NCI-H187 (cell line): ENCODE measurements at places on chromosomes 5 and 9.

GRCh38 chr5:170360709-170361108 is 28.5 kb downstream of the KCNMB1 start:
- no peak for DNase-seq

- no peak for DNase-seq
Observed at GRCh38 chr5:154395407-154396106, 50.2 kb upstream of the SAP30L start.

GRCh38 chr5:127919006-127919796 is 164.4 kb upstream of the SLC12A2 start:
- no peak for DNase-seq

GRCh38 chr5:136808756-136809155 is 443.4 kb upstream of the TRPC7 start:
- no peak for DNase-seq

DNA sequence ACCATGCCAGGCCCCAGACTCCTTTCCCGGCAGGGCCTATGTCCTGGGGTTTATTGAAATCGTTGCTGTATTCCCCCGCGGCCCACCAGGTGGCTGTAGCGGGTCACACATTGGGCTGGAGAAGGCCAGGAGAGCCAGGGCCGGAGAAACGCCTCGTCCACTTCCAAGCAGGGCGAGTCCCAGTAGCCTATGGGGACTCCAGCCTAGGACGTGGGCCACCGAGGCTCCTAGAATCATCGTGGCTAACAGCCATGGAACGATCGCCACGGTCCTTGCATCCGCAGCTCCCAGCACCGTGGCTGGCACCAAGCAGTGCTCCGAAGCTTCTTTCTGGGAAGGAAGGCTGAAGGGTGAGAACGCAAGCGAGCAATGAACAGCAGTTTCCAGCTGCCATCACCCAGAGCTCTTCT is 87.7 kb downstream of the ENTREP1 start:
- no peak for DNase-seq

DNA sequence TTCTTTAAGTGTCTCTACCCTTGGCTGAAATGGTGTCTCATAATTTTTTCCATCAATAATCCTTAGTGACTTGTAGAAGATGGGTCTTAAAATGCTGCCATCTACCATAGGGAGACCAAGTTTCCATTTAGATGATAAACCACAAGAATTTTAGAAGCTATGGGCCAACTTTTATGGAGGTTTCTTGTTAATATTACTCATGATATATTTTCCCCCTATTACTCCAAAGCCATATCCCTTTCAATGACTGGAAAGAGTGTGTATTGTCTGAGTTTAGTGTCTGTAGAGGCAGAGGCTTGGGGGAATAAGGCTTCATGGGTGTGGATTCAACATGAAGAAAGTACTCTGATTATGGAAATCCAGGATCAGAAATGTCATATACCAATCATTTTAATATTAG is 507.3 kb upstream of the TNC start:
- DNase-seq: no peak

DNA sequence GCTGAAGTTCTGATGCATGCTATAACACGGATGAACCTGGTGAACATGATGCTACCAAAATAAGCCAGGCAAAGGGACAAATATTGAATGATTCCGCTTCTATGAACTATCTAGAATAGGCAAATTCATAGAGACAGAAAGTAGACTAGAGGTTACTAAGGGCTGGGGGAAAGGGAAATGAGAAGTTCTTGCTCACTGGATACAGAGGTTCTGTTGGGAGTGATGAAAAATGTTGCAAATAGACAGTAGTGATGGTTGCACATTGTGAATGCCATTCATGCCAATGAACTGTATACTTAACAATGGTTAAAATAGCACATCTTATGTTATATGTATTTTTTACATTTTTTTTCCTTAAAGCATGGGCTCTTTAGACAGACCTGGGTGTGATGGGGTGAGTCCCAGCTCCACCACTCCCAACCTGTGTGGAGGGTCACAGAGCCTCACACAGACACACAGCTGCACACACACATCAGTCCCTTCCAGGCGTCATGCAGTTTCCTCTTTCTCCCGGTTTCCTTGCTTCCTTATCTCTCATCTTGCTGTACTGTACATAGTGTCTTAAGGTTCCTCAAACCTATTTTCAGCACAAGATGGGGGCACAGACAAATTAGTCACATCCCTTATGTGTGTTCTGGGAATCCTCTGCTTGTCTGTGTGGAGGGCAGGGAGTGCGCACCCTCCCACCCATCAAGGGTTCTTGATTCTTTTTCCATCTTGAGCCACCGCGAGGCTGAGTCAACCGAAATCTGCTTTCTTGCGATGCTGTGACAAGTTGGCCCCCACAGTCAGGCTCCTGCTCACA is 192.9 kb downstream of the CRB2 start:
- no peak for DNase-seq

- no peak for DNase-seq
Observed at GRCh38 chr9:99056886-99057664, 47.8 kb upstream of the TGFBR1 start.

DNA sequence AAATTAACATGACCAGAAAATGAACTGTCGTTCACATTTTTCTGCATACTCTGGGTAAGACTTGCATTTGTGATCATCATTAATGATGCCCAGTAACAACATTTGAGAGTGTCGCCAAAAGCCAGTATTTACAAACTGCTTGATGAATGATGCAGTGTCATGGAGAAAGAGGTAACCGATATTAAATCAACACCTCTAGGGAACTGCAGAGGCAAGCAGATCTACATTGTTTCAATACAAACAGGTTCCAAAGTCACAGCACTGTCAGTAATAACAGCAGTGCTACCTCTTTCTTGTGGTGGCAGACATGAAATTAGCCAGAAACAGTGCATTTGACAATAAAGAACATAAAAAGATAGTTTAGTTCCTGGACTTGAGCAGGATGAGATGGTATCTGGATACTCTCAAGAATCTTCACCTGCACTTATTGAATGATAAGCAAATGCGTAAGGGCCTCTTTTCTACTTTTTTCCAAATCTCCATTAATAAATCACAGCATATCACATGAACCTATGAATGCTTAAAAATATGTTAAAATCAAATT is 456.6 kb downstream of the ARHGEF28 start:
- DNase-seq: no peak

GRCh38 chr9:128242124-128242523 is 33.7 kb downstream of the GOLGA2 start:
- no peak for DNase-seq

DNA sequence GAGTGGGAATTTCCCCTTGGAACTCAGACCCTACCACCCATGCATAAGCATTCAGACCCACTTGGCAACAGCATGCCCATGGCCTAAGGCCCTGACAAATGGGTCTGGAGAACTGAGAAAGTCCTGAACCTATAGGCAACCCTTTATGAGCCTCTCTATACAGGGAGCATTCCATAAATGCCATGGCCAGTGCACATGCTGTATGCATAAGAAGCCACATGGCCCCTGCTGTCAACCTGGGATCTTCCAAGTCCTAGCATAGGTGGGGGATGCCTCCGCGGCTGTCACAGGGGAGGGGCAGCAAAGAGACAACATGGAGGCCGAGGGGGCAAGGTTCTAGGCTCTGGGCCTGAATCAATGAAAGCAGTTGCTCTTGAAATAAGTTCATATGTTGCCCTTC is 8.2 kb upstream of the NIPAL4 start:
- DNase-seq: no peak
